ENCODE measurements at places on chromosomes 6 and 20.
A peak's percentile ranks its signal among the peaks of the same experiment; 100 is the strongest.

DNA sequence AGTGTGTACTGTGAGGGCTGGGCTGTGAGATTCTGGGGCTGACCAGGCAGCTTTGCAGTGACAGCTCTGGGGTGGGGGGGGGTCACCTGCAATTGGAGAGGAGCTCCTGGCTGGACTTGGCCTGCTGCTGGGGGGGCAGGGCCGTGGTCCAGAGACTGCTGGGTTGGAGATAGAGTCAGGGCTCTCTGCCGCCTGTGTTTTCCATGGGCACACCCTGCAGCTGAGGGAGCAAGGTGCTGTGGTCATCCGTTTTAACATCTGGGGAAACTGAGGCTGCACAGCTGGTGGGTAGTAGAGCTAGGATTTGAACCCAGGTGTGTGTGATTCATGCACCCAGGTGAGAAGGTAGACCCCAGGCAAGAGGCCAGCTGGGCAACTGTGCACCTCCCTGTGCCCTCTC is 7.3 kb downstream of the DLGAP4 start:
- DNase-seq, result no peak

DNA sequence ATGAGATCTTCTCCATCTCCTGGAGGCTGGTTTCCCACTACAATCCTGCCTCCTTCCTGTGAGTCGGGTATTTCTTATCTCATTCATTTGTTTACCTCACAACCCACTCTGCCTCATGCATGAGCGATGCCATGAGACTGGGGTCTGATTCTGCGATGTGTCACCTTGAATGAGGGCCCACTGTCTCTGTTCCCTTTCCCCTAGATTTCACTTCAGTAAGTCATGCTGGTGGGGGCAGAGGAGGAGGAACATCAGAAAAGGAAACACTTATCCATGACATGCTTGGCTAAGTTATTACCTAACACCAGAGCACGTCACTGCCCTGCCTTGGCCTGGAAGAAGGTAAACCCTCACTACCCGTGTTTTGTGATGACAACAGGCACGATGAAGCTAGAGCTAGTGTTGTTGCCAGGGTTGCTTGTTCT is 337.4 kb upstream of the PRDM1 start:
- DNase-seq, result no peak

- DNase-seq, result no peak
These were observed 75.8 kb downstream of the LAMP5 start for GRCh38 chr20:9590189-9590588.

- no peak for DNase-seq
These were observed 12.0 kb upstream of the LTA start for GRCh38 chr6:31559958-31560696.

GRCh38 chr6:113632220-113632864 is 224.8 kb upstream of the MARCKS start:
- DNase-seq, result peak; percentile 10

DNA sequence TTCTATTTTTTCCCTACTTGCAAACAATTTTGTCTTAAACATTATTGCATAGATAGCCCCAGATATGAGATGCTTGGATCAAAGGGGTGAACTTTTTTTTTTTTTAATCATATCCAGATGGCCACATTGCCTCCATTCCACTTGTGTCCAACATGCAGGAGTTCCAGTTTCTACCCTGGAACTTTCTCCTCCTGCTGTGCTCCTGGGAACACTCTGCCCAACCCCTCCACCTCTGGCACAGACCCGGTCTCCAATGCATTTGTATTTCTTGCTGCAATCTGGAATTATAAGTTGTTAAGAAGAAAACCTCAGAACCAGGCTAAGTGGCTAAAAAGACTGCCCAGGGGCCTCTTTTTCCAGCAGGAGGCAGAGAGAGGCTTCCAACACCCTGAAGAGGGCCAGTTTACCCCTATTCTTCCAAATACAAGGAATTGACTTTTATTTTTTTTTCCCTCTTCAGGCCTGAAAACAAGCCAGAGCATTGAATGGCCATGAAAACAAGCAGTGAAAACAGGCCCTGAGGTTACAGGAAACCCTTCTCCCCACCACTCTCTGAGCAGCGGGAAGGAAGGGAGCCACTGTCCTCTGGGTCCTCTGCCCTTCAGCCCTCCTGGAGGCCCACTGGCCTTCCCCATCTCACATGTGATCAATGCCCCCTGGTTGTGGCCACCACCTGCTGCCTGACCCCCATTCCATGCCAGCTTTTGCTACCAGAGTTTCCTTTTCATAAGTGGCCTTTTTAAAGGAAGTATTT is 44.3 kb downstream of the PDYN start:
- DNase-seq, result no peak

DNA sequence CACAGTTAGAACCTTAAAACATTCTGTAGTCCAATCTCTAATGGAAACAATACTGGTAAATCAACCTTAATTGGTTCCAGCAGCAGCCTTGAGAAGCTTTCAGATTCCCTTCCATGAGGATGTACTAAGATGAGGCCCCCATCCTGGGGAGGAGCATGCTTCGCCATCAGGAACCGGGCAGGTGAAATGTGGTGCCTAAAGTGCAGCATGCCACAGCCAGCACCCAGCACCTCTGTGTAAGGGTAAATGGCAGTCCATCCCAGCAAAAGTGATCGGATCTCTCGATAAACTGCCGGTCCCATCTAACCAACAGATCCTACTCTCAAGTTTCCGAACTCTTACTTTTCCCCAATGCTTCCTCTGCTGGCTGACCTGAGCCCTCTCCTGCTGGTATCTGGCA is 166.3 kb upstream of the PDE10A start:
- DNase-seq, result no peak

DNA sequence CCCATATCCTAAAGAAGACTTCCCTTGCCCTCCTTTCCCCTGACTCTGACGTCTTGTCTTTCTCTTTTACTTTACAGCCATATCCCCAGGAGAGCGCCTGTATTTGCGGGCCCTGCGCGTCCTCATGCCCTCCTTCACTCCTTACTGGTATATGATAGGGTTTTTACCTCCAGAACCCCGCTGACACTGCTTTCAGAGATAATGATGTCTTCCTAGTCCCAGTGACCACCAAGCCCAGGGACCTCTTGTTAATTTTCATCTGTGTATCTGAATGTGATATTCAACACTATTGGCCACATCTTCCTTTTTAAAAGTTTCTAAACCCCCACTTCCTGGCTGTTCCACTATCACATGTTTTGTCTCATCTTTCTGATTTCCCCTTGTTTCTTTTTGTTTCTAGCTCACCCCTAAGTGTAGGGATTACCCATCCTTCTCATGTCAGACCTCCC is 102.0 kb downstream of the HIVEP1 start:
- DNase-seq, result no peak

- DNase-seq, result no peak
These were observed 69.6 kb downstream of the AFG1L start for GRCh38 chr6:108364470-108364869.

DNA sequence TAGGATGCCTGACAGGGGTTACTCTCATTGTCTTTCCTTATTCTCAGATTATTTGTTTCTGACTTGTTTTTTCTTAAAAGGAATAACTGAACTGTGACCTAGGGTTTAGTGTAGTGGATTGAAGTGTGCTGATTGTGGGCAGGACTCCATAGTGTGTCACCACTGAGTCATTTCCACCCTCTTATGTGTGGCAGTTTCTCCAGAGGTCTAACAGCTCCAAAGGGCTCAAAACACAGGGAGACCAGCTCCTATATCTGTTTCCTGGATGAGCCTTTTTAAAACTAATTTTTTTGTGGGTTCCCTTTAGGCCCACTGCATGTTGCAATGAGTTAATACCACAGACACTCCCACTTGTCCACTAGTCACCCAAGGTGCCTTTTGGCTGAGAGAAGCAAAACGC is 951.1 kb upstream of the ADGRB3 start:
- no peak for DNase-seq

- DNase-seq, result no peak
These were observed 164.5 kb upstream of the CST7 start for GRCh38 chr20:24784607-24785006.

GRCh38 chr6:64238071-64238470 is 602.5 kb downstream of the PHF3 start:
- DNase-seq, result no peak

GRCh38 chr20:48585061-48585870 is 242.5 kb downstream of the PREX1 start:
- DNase-seq, result no peak

DNA sequence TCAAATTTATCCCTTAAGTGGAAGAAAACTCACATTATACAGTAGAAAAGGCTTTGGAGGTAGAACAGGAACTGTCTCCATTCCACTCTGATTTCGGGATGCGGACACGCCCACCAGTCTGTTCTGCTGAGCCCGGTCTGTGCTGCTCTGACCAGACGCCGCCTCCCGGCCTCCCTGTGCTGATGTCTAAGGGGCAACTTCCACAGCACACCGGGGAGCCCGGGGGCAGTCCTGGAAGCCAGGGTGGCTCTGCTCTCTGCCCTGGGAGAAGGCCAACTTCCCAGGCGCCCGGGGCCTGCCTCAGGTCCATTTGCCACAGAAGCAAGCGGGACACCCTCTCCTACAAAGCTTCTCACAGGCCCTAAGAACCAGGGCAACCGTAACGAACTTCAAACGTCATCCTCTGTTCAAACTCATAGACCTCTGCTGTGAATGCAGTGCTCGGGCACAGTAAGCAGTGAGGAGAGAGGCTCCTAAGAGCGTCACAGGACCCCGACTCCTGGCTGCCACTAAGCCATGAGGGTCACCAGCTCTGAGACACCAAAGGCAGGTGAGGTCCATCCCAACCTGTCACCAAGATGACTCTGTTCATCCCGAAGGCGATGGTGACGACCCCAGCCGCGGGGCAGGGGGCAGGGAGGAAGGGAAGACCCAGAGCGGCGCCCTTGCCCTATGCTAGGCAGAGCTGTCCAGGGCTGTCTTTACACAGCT is 5.6 kb downstream of the TAF4 start:
- no peak for DNase-seq

DNA sequence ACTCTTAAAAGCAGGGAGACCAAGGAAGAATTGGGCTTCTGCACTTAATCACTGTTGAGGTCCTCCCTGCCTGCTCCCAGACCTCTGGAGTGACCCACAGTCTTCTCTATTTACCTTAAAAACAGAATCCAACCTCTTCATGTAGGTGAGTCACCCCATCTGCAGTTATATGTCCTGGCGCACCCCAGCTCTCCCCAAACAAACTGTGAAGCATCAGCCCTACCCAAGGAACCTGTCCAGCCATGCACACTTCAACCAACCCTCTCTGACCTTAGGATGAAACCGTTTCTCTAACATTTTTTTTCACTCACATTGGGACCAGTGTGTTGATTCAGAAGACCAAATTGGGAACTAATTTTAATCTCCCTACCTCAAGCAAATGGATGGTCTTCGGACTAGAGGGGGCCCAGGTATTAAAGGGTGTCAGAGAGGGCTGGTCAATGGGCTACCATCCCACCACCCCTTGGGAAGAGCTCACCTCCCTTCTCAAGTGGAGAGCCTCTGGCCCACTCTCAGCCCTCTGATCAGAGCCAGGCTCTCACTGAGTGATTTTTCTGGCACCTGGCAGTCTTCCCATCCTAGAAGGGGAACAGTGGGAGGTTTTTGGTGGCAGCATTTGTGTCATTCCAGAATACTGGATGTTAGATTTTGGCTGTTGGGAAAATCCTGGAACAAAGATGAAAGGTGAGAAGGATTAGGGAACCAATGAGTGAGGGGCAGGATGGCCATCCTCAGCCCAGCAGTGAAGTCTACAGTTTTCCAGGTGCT is 203.6 kb downstream of the LRFN2 start:
- DNase-seq, result no peak

GRCh38 chr20:22223236-22223635 is 361.1 kb downstream of the FOXA2 start:
- no peak for DNase-seq

GRCh38 chr20:37567331-37567665 is 39.6 kb upstream of the BLCAP start:
- DNase-seq, result peak; percentile 66

All from NCI-H1436 (cell line).